Colonic mucosa (tissue), 4 donors: ENCODE measurements at places on chromosomes 2 and 18.
A peak's percentile ranks its signal among the peaks of the same experiment; 100 is the strongest.

GRCh38 chr2:10993001-10993481 is 81.3 kb downstream of the KCNF1 start:
- DNase-seq, result no peak

DNA sequence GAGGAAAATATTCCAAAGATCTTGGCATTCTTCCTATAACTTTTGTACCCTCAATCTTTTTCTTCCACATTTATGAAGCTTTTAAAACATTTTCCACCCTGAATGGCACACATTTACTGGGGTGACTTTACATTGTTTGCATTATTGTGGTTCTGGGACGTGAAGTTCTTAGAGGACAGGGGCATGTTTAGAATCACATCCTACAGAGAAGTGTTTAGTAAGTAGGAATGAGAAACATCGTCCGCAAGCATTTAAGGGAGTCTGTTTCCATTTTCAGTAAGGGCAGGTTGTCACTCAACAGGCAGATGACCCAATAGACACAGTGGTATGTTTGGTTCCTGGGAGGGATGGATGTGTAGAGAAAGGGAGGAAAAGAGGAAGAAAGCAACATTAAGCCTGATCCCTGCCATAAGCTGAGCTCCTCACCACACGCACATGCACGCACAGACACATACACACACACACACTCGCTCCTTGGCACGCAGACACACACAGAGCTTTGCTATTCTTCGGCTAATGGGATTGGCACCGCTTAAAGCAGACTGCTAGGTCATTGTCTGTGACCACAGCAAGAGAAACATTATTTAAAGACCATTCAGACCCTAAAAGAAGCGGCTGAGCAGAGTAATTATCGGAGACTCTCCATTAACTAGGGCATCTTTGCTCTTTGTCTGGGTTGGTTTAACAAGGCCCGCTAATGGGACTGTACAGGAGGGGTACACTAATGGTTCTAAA is 14.2 kb upstream of the PLEKHM3 start:
- DNase-seq, result no peak

GRCh38 chr18:69109686-69110085 is 291.0 kb upstream of the DOK6 start:
- DNase-seq, result no peak

DNA sequence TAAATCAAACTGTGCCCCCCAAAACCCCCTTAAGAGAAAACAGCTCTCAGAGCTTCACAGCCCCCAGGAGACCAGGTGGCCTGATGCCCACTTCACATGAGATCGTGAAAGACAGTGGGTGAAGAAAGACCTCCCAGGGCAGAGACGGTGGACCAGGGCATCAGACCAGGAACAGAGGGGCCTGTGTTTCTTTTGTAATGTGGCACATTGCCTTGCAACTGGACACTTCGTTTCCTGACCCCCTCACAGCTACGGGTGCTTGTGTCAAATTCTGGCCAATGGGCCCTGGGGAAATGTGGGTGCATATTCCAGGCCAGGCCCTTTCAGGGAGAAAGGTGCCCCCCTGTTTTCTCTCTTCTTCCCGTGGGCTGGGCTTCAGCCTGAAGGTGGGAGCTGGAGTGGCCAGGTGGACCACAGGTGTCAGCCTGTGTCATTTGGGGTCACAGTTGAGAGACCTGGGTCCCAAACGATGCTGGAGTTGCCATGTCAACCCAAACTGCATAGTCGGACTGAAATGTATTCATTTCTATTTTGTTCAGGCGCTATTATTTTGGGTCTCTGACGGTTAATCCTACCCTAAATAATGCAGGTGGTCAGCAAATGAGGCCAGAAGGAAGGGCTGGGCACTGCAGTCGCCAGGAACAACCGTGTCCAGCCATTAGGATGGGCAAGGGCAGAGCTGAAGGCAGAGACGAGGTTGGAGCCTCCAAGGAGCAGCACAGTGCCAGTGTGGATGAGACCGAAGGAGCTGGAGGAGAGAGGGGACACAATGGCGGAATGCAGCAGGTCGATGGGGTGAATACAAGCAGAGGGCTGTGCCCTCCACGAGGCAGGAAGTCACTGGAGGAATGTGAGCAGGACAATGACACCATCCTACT is 338.2 kb downstream of the EIPR1 start:
- no peak for DNase-seq

DNA sequence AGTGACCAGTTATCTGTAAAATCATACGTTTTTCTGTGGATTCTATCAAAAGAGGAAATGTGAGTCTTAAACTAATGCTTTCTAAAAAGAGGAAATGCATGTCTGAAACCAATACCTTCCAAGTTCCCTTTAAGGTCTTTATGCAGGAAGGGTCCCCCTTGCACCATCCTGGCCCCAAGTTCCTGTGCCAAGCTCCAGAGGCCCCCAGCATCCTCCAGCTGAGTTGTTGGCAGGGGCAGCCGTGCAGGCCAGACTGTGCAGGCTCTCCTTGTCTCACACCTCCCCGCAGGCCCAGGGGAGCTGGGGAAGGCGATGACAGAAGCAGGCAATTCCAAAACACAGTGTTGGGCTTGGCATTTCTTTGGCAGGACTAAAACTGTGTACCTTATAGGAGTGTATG is 39.2 kb downstream of the DPYSL5 start:
- no peak for DNase-seq

- DNase-seq, result no peak
These were observed 11.0 kb downstream of the SLC4A3 start for GRCh38 chr2:219638217-219638947.

DNA sequence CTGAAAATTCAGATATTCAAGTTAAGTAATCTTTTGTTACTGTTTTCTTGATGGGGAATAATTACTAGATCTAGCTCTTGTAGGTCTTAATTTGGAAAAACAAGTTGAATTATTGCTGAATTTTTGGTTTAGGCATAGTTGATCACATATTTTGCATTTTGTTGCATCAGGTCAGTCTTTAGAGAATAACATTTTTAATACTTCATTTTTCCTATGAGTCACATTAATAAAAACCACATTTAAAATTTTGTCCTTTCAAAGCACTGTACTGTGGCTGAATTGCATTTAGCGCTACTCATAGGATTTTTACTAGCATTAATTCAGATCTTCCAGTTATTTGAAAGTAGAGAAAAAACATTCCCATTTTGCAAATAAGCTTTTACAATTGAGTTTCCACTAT is 23.2 kb downstream of the MAP4K4 start:
- no peak for DNase-seq

DNA sequence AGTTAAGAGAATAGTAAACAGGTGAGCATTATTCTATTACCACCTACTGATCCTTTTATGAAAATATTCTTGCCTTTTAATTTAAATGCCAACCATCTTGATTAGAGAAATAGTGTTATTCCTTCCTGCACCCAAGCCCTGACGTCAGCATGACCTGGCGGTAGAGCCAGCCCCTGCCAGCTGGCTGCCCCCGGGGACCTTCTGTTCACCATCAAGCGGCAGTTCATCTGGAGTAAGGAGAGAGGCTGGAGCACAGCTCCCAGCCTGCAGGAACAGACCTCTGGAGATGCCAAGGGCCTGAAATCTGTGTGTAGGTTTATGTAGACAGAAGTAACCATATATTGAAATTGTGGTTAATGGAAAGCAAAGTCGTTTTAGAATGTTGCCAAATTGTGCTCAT is 171.8 kb downstream of the GBX2 start:
- no peak for DNase-seq

DNA sequence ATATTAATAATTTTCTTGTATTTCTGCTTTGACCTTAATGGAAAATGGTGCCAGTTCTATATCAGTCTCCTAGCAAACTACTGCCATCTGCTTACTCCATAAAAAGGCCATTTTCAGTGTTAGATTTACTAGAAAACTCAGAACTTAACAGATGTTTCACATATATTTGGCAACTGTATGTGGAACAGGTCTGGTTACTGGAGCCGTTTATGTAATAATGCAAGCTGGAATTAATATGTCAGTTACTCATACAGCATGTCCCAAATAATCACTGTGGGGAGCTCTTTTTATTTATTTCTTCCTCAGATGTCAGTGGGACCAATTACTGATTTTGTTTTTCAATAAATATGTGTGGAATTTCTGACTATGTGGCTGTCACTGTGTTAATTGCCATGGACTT is 1247.6 kb downstream of the CNTNAP5 start:
- no peak for DNase-seq

DNA sequence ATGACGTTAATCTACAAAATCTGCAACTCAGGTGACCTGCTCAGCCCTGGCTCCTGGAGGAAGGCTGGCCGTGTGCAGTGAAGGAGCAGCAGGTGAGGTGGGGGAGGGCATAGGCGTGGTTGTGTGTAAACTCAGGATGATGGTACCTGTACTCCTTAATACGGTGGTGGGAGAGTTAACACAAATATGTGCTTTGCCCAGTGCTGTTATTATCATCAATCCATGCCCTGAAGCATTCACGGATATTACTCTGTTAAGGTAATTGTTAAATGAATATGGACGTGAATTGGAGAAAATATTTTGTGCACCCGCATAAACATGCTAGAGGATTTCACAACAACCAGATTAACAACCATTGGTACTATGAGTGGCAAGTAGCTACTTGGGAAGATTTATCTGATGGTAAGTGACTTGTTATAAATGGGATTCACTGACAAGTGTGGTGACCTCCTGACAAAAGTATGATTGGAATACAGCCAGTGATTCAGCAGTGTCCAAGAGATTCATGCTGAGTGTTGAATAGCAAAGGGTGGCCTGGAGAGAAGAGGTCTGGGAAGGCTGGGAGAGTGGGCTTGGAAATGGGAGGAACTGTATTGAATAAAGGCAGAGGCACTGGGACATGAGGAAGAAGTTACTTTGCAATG is 194.1 kb downstream of the TPGS2 start:
- DNase-seq, result no peak

- peak; percentile 61 for DNase-seq
These were observed 506 bp downstream of the BMPR2 start for GRCh38 chr2:202376460-202377206.

DNA sequence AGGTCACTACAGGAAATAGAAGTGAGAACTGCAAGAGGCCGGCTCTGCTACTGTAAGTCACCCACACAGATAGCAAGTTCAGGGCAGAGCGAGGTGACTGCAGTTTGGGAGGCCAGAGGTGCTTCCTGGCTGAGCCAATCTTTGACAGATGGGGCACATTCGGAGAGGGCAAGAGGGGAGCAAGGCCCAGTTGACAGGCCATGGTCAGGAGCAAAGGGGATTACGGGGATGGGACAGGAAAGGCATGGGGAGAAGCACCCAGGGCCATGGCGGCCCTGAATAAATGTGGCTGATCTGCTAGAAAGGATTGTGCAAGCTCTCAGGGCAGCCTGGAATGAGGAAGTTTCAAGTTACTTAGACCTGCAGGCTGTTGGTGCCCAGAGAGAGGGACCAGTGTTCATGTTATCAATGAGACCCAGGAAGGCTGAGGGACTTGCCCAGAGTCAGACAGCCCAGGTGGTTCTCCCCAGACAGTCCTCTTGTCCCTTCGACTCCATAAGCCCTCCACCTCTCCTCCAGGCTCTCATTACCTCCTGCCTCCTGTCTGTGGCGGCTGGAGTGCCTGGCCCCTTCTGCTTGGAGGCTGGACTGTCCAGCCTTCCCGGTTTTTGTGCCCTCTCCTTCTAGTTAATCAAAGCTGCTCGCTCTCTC is 123.3 kb downstream of the CTIF start:
- no peak for DNase-seq

DNA sequence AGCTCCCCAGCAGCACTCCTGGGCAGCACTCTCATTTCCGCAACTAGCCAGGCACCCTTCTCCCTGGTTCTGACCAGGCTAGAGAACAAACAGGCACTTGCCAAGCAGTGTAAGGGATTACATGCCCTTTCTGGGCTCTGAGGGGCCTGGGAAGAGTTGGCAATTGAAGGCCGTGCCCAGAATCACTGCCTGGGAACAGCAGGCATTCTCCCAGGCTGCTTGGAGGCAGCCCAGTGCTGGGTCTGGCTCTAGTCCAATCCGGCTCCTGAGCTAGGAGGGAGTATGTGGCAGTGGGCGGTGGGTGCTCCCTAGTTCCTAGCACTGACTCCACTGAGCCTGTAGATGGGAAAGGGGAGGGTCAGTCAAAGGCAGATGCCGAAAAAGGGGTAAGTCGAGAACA is 34.1 kb upstream of the SP3 start:
- no peak for DNase-seq

DNA sequence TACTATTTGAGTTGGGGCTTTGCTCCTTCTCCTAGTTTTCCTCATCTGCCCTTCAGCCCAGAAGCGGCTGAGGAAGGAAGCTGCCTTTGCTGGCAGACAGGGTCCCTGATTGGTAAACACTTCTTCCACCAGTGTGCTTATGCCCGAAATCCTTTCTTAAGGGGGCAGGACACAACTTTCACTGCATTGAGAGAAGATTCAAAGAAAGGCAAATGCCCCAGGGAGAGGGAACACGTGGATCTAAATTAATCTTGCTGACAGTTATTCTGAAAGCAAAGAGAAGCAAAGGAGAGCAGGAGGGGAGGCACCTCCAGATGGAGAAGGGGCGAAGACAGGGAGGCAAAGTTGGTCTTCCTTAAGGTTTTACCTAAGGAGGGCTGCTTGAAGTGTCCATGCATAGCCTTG is 92.1 kb upstream of the EFEMP1 start:
- no peak for DNase-seq

GRCh38 chr2:103161456-103162289 is 399.8 kb downstream of the TMEM182 start:
- peak; percentile 52 for DNase-seq

- peak; percentile 63 for DNase-seq
These were observed 4.1 kb downstream of the BCL11A start for GRCh38 chr2:60549238-60549927.

GRCh38 chr2:73071360-73072128 is at the start of gene SFXN5:
Gene SFXN5 (minus strand): TSS chr2:73071712. CDS start chr2:73071705, 7 bp downstream.
- peak; percentile 99 for DNase-seq

DNA sequence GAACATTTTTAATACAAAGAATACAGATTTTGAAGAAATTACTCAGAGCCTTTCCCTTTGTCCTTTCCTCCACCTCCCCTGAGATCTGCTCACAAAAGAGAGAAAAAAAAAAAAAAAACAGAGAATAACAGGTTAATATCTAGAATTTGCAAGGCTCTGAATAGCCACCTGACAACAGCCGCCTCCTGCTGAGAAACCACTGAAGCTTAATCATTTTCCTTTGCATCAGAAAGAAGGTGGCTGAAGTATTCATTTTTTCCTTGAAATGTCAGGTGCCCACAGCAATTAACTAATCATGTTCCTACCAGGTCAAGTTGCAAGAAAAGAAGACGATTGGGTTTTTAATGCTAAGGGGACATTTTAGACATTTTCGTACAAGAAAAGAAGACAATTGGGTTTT is 21.2 kb downstream of the CNTNAP5 start:
- DNase-seq, result no peak

- no peak for DNase-seq
These were observed 35.9 kb downstream of the TAF4B start for GRCh38 chr18:26262156-26262555.

DNA sequence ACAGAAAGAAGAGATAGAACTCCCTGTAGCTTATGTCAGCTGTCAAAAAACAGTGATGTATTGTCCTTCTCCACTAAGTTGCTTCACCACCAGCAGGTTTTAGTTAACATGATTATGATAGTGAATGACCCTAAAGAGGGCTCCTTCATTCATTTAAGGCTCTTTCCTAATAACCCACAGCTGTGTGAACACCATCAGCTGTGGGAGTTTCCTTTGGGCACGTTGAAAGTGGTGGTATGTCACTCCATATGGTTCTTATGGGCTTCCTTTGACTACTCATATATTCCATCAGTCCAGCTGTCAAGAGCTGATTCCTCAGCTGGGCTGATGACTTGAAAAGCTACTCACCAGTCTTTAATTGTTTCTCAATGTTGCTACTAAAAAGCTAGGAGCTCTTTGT is 210.3 kb downstream of the UBE2E3 start:
- no peak for DNase-seq

- DNase-seq, result no peak
These were observed 47.7 kb downstream of the FN1 start for GRCh38 chr2:215388002-215388728.

GRCh38 chr2:16402891-16403290 is 262.7 kb downstream of the CYRIA start:
- DNase-seq, result no peak
